ENCODE measurements at places on chromosomes 5 and 9.

DNA sequence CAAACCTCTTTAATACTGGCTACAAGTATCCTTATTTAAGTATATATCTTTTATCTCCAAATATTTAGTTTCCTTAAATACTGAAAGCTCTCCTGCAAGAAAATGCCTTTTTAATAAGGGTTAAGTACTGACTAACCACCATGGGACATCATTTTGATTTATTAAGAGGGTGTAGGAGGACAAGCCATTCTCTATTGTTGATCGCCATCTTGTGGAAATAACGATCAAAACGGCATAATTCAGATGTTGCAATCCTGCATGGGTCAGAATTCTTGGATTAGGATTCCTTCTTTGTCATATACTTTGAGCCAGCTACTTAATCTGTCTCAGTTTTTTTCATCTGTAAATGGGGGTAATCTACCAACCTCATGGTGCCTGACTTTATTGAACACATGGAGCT is 28.7 kb upstream of the C5orf46 start:
- no peak for DNase-seq

DNA sequence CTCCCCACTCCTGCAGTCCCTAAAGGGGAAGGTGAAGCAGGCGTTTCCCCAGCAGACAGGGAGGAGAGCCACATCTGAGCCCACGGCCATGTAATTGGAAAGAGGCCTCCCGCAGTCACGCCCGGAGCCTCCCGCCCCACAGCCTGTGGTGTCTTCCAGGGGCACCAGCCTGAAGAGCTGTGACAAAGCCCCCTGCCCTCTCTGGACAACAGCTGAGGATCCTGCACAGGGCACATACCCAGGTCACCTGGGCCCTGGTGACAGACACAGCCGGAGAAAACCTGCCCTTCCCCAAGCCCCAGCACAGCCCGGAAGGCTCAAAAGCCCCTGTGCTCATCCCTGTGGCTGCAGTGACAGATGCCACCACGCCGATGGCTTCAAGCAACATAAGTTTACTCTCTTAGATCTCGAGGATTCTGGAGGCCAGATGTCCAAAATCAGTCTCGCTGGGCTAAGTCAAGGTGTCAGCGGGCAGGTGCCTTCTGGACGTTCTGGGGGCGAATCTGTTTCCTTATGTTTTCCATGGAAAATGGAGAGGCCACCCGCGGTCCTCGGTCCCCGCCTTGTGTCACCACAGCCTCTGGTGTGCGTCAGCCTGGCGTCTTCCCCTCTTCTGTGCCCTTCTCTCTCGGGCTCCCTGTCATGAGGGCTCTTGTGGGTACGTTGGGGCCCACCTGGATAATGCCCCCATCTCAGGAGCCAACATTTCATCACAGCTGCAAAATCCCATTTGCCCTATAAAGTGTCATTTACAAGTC is 71.5 kb downstream of the PSMB7 start:
- no peak for DNase-seq

GRCh38 chr5:95741458-95741857 is 10.3 kb downstream of the RHOBTB3 start:
- DNase-seq: no peak

GRCh38 chr5:2840372-2840915 is 89.0 kb upstream of the IRX2 start:
- DNase-seq: no peak

DNA sequence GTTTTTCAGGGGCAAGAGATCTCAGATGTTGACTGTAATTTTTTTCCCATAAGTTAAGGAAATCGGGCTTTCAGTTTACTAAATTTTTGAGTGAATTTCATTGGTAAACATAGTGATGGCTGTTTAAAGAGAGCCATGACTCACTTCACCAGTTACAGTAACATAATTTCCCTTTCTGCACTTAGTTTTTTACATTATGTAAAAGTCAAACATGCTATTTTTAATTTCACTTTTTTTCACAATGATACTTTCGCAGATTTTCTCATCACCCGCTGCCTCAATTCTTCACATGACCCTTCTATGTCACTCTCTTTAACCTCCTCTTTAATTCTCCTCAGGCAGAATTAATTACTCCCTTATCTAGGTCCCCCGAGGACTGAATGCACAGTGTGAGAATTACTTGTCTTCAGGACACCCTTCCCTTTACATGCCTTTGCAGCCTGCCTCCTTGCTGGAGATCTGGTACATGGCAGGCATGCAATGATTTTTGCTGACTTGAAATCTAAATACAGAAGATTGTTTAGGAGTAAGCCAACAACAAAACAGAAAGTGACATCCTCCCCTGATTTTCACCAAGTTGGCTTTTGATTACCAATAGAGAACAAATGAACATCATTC is 217.5 kb upstream of the S1PR3 start:
- no peak for DNase-seq

GRCh38 chr5:54325610-54326311 is 15.4 kb upstream of the ARL15 start:
- DNase-seq: no peak

GRCh38 chr9:70407081-70407503 is 7.4 kb downstream of the KLF9 start:
- peak; percentile 13 for DNase-seq

GRCh38 chr5:133780619-133781280 is 168.4 kb upstream of the FSTL4 start:
- no peak for DNase-seq

DNA sequence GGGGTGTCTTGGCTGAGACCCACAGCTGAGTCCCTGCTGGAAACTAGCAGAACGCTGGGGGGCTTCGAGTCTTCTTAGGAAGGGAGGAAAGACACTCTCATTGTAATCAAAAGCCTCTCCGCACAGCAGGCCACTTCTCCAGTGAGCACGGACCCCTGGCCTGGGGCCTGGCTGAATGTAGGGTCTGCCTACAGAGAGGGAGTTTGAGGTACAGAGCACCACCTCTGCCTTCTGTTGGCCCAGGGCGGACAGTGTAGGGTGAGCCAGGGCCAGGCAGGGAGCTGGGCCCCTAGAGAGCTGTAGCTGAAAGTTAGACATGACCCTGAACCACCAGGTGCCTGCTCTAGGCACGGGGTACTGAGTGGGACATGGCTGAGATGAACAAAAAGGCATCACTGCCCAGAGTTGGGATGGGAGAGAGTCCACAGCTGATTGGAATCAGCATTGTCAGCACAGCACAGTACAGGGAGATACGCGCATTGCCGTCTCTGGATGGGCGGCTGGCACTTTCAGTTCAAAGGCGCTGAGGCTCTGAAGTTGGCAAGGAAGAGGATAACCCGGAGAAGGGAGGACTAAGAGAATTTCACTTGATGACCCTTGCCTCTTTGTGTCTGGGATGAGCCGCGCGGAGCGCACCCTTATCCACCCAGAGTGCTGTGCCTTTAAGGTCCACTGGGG is 363 bp upstream of the SLC25A48 start:
- DNase-seq: no peak

DNA sequence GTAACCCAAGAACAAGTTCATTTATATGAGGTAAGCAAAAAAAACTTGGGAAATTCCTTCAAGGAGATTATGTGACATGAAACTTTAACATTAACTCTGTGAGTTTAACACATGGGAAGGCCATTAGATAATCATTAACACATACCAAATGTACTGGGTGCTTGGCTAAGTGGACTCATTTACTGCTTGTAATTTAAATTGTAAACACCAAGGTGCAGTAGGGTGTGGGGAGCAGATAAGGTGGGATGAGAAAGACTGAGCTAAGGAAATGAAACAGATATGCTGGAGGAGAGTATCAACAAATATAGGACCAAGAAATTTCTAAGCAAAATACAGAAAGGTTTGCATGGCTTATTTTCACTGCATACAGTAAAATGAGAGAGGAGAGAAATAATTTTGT is 2384.8 kb upstream of the ACO1 start:
- DNase-seq: no peak

Measured in uterus (tissue), 4 donors.